ENCODE measurements at places on chromosomes 16 and 17. TPM values are rescaled to one million over a fixed set of nuclear protein-coding genes. Genes with fewer than 3 reads are reported as not detected.
A peak's percentile ranks its signal among the peaks of the same experiment; 100 is the strongest.

GRCh38 chr17:78341559-78342448 is 18.1 kb downstream of the SOCS3 start:
- no peaks in the 10 kb centered on the region for H3K36me3 ChIP-seq
- H3K4me1 ChIP-seq, result peaks cover 54% of the 10 kb centered on the region
- DNase-seq, result peak; percentile 92

The CRHR1 gene
- 0.29 TPM for polyA plus RNA-seq

DNA sequence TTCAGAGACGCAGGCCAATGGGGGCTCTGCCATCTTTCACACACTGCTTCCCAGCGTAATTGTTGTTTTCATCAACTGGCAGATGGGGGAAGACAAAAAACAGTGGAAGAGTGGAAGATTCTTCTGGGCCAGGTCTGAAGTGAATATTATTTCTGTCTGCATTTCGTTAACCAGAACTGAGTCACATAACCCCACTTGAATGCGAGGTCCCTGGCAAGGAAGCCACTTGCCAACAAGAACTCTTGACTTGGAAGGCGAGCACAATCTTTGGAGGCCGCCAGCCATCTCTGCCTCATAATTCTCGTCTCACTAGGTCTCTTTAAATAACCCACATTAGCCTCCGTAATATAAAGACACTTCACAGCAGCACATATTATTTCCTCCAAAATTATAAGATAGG is 75.4 kb downstream of the CYB561 start:
- H3K4me1 ChIP-seq, result no peaks in the 10 kb centered on the region
- H3K36me3 ChIP-seq, result peaks cover 16% of the 10 kb centered on the region
- no peak overlapping the region for H3K27ac ChIP-seq
- H3K4me3 ChIP-seq, result no peak overlapping the region

DNA sequence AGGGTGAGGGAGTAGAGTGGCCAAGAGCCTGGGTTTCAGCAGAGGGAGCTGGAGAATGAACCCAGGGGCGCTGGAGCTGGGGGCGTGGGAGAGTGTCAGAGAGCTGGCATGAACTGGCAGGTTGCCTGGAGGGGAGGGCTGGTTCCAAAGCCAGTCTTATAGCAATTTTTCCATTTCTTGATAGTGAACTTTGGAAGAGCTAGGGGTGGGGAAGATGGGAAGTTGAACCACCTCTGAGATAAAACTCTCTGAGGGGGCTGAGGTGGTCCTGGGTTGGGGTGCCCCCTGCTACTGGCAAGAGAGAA is 36.9 kb downstream of the ADGRG5 start:
- no peak overlapping the region for H3K4me3 ChIP-seq
- no peak for DNase-seq
- H3K4me1 ChIP-seq, result peaks cover 11% of the 10 kb centered on the region
- no peaks in the 10 kb centered on the region for H3K36me3 ChIP-seq

The TEX19 gene
- polyA plus RNA-seq, result 0.09 TPM

GRCh38 chr17:17818088-17818526 is 18.7 kb downstream of the SREBF1 start:
- H3K27ac ChIP-seq, result no peak overlapping the region
- DNase-seq, result no peak
- H3K4me3 ChIP-seq, result no peak overlapping the region
- H3K27me3 ChIP-seq, result no peaks in the 10 kb centered on the region
- H3K4me1 ChIP-seq, result peaks cover 58% of the 10 kb centered on the region

DNA sequence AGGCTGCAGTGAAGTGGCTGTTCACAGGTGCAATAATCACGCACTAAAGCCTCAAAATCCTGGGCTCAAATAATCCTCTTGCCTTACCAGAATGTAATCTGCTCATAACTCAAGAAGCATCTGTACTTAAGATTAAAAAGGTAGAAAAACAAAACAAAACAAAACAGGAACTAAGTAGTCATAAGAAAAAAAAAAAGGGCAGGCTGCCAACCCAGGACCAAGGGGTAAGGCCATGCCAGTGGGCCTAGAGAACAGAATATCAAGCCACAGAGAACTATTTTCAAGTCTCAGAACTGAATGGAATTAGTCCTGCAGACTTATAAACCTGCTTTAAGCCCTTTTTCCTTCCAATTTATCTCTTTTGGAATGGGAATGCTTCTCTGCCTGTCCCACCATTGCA is 64.8 kb upstream of the TBC1D3K start:
- no peak overlapping the region for H3K4me3 ChIP-seq
- no peaks in the 10 kb centered on the region for H3K4me1 ChIP-seq
- H3K36me3 ChIP-seq, result no peaks in the 10 kb centered on the region
- no peaks in the 10 kb centered on the region for H3K27me3 ChIP-seq
- no peak overlapping the region for H3K27ac ChIP-seq

- no peaks in the 10 kb centered on the region for H3K27me3 ChIP-seq
- peaks cover 4% of the 10 kb centered on the region for H3K4me1 ChIP-seq
- H3K27ac ChIP-seq, result no peak overlapping the region
Measured at GRCh38 chr16:4075534-4075933, 40.7 kb downstream of the ADCY9 start.

The OR2C1 gene
- polyA plus RNA-seq, result 0.21 TPM

DNA sequence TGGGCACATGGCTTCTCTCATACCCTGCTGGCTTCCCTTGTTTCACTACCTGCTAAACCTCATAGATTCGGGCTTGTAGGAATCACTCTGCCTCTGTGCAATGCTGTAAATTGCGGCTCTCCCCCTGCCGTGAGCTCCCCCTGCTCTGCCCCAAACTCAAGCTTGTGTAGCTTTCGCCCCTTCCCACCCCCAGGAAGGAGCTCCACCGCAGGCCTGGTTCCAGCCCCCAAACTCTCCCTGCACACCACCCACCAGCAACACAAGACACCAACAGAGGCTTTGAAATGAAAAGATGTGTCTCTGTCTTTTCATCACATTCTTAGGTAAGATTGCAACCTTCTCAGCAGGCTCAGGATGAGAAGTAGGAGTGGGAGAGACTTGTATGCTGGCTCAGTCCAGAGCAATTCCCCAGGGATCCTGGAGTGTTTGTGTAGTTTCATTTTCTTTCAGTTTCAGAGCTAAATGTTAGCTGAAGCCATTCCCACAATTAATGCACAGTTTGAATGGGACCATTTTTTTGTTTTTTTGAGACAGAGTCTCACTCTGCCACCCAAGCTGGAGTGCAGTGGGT is 14.2 kb downstream of the CX3CL1 start:
- peak; percentile 88 for DNase-seq
- no peak overlapping the region for H3K27ac ChIP-seq
- no peaks in the 10 kb centered on the region for H3K36me3 ChIP-seq
- H3K27me3 ChIP-seq, result no peaks in the 10 kb centered on the region
- H3K4me1 ChIP-seq, result peaks cover 24% of the 10 kb centered on the region

Measured in muscle of leg (tissue), 16 donors.